ENCODE measurements at places on chromosomes 2 and 18.

- no peak for DNase-seq
Measured at GRCh38 chr2:45808294-45808800, 156.9 kb downstream of the PRKCE start.

GRCh38 chr2:59583173-59583765, 970.2 kb downstream of the BCL11A start:
- DNase-seq = no peak

- DNase-seq = no peak
Measured at GRCh38 chr2:173654161-173654895, 299.7 kb downstream of the CDCA7 start.

GRCh38 chr2:100995309-100996075, 6.6 kb upstream of the RPL31 start:
- DNase-seq = no peak

- no peak for DNase-seq
Measured at GRCh38 chr2:226121046-226121738, 678.4 kb downstream of the IRS1 start.

GRCh38 chr2:112730216-112730615, 9.4 kb downstream of the NT5DC4 start:
- DNase-seq = no peak

DNA sequence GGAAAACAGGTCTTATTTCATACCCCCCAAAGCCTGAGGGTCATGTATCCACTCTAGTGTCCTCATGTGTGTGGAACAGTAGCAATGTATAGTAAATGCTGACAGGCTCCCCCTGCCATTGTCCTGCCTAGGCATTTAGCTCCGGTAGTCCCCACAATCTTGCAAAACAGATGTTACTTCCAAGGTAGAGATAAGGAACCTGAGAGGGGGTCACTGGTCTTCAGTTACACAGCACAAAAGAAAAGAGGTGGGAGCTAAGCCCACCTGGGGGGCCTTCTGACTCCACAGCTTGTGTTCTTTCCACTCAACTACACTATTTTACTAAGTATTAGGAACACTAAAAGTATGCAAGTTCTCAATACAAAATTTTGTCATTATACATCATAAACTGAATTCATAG, 17.4 kb upstream of the FECH start:
- DNase-seq = no peak

DNA sequence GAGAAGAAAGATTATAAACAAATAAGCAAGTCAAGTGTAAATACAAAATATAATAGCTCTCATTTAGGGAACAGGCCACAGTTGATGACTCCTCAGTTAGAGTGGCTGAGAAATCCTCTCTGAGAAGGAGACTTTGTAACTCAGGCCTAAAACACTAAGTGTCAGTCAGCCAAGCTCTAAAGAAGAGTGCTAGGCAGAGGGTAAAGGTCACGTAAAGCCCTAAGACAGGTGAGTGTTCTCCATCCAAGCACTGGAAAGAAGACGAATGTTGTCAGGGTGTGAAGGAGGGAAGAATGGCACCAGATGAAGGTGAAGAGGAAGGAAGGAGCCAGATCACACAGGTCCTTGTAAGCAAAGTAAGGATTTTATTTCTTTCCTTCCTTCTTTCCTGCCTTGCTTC, 24.3 kb downstream of the ERMN start:
- no peak for DNase-seq

DNA sequence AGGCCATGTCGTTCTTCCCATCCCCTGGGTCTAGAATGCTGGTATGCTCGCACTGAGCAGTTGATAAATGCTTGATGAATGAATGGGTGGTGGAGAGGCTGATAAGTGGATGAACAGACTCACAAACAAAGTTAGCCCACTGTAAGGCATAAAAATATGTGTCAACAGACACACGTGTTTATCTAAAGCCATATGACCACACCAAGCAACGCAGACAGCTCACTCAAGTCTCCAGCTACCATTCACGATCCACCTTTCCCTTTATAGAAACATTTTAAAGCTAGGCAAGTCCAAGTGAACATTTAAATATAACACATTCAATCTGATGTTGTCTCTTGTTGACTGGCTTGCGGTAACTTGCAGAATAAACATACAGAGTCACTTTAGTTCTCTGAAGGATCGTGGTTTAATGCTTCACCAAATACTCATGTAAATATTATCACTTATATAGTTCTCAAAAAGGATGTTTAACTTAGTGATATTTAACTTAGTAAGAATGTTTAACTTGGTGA, 105.5 kb downstream of the NOL10 start:
- DNase-seq = no peak

- no peak for DNase-seq
Measured at GRCh38 chr2:160358046-160358445, 135.6 kb downstream of the RBMS1 start.

GRCh38 chr18:48490641-48491293, 48.1 kb upstream of the CTIF start:
- DNase-seq = no peak

GRCh38 chr2:44295633-44296359, 20.5 kb downstream of the SLC3A1 start:
- DNase-seq = no peak

DNA sequence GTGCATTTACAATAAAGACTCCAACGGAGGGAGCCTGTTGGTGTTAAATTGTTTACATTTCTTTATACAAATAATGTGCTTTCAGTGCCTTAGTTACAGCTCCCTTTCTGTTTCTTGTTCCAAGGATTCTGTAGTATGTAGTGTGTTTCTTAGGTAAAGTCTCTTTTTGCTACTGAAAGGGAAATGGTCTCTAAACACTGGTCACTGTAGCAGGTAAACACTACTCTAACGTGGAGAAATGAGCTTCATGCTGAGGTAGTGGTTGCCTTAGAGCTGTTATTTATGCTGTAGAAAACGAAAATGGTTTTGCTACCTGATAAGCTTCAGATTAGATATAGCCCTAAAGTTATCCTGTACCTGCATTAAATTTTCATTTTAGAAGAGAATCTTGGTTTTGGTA, 163.6 kb downstream of the CAPN13 start:
- DNase-seq = no peak

GRCh38 chr2:151851761-151852160, 23.5 kb upstream of the ARL5A start:
- no peak for DNase-seq

GRCh38 chr18:37408676-37409265, 156.8 kb downstream of the CELF4 start:
- no peak for DNase-seq

- DNase-seq = no peak
Measured at GRCh38 chr2:227256605-227257004, 68.4 kb upstream of the MFF start.

DNA sequence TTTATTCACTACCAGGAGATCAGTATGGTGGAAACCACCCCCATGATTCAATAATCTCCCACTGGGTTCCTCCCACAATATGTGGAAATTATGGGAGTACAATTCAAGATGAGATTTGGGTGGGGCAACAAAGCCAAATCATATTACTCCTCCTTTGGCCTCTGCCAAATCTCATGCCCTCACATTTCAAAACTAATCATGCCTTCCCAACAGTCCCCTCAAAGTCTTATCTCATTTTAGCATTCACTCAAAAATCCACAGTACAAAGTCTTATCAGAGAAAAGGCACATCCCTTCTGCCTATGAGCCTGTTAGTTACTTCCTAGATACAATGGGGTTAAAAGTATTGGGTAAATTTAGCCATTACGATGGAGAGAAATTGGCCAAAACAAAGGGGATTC, 989.5 kb upstream of the CNTNAP5 start:
- no peak for DNase-seq

DNA sequence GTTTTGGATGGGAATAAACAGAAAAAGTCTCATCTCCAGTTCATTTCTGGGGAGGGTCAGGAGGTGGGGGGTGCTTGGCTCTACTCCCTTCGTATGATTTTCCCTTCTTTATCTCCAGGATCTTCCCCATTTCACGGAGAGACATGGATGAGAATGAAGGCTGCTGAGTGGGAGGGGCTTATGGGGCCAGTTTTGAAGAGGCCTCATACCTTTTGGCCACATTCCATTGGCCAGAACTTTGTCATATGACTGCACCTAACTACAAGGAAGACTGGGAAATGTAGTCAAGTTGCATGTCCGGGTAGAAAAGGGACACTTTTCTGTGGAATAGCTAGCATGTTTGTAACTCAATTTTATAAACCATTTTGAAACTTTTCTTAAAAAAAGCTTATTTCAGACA, 117.6 kb downstream of the NEDD4L start:
- no peak for DNase-seq

- DNase-seq = no peak
Measured at GRCh38 chr18:35524226-35524625, 26.5 kb upstream of the INO80C start.

DNA sequence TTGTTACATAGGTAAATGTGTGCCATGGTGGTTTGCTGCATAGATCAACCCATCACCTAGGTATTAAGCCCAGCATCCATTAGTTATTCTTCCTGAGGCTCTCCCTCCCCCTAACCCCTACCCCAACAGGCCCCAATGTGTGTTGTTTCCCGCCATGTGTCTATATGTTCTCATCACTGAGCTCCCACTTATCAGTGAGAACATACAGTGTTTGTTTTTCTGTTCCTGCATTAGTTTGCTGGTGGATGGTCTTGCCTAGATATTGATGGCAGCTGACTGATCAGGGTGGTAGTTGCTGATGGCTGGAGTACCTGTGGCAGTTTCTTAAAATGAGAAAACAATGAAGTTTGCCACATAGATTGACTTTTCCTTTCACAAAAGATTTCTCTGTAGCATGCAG, 34.6 kb upstream of the MSTN start:
- DNase-seq = no peak

- no peak for DNase-seq
Measured at GRCh38 chr2:50241282-50241681, 790.6 kb downstream of the NRXN1 start.

Data from stimulated activated CD8-positive, alpha-beta memory T cell treated with anti-CD3 and anti-CD28 coated beads, Interleukin-15, amount 100 ng/mL, for 1 hour (primary cell).